ENCODE measurements at places on chromosomes 5 and 9. TPM values are rescaled to one million over a fixed set of nuclear protein-coding genes. Genes with fewer than 3 reads are reported as not detected.

The RNF183 gene
- not detected for total RNA-seq

The SPATA31E1 gene
- not detected for total RNA-seq

The LEAP2 gene
- 0.12 TPM for total RNA-seq

The FBP1 gene
- not detected for total RNA-seq

The COL27A1 gene
- total RNA-seq = 62.6 TPM

The ACTL7A gene
- not detected for total RNA-seq

The PCDHA1 gene
- under 0.01 TPM for total RNA-seq

The FAM153A gene
- total RNA-seq = 0.24 TPM

The DTWD2 gene
- 9.0 TPM for total RNA-seq

The NRG2 gene
- total RNA-seq = 4.5 TPM

The BTNL3 gene
- total RNA-seq = not detected

The SLC45A2 gene
- not detected for total RNA-seq

The HSPB3 gene
- total RNA-seq = 5.8 TPM

Measured in hair follicle dermal papilla cell (primary cell).